ENCODE measurements at places on chromosomes 13 and 19.

- no peak for DNase-seq
These were observed 251.8 kb downstream of the UQCRFS1 start for GRCh38 chr19:28960986-28961705.

DNA sequence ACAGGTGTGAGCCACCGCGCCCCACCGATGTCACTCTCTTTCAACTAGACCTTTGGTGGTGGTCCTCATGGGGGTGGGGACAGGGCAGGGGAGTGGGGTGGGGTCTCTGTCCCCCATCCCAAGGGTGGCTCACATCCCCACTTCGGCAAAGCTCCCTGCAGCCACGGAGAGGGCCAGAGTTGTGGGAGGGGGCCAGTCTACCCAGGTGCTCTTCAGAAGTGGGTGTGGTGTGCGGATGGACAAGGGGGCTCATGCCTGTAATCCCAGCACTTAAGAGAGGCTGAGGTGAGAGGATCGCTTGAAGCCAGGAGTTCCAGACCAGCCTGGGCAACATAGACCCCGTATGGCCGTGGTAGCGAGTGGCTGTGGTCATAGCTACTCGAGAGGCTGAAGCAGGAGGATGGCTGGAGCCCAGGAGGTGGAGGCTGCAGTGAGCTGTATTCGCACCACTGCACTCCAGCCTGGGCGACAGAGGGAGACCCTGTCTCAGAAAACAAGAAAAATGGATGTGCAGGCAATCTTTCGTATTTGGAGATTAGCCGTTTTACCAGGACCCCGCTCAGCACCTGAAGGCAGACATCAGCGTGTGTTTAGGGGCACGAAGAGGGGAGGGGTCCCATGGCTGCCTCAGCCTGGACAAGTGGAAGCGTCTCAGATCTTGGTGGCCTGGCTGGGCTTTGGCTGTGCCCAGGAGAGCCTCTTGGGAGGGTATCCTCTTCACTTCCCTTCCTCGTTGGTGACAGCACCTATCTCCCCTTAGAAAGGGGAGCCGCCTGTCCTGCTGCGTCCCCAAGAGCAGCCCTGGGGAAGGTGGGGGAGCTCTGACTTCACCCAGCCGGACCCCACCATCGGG is 846 bp downstream of the TGFBR3L start:
- no peak for DNase-seq

- DNase-seq: no peak
These were observed 6.5 kb downstream of the INSR start for GRCh38 chr19:7287722-7288121.

GRCh38 chr13:39448834-39449233 is 154.2 kb downstream of the LHFPL6 start:
- DNase-seq: no peak

DNA sequence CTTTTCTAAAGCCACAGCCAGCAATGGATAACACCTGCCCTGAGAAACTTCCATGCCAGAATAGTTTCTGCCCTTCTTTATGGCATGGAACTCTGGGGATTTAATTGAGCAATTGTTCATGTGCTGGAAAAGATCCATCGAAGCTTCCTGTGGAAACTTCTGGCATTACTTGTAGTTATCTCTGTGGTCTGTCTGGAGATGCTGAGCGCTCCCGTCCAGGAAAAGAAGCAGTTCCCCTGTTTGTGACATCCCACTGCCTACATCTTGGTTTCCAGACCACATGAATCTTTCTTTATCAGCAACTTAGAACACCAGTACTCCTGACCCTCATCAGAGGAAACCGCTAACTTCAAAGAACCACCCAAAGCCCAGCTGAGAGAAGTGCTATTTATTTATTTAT is 24.6 kb downstream of the FLT1 start:
- no peak for DNase-seq

DNA sequence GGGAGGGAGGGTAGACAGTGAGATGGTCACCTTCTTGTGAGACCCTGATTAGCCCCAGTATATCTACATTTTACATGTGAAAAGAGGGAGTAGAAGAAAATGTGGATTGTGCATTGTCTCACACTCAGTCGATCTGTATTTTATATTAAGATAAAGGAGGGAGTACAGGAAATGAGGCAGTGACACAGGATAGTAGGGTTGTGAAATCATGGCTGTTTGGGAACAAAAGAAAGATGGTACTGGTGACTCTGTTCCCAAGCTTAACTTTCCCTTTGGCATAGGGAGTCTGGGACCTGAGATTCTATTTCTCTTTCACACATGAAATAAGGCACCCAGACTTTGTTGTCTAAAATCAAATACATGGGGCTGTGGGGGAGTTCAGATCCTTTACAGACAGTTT is 194.7 kb downstream of the ABCC4 start:
- DNase-seq: no peak

- DNase-seq: no peak
These were observed 35.5 kb downstream of the AP1M1 start for GRCh38 chr19:16233081-16233776.

DNA sequence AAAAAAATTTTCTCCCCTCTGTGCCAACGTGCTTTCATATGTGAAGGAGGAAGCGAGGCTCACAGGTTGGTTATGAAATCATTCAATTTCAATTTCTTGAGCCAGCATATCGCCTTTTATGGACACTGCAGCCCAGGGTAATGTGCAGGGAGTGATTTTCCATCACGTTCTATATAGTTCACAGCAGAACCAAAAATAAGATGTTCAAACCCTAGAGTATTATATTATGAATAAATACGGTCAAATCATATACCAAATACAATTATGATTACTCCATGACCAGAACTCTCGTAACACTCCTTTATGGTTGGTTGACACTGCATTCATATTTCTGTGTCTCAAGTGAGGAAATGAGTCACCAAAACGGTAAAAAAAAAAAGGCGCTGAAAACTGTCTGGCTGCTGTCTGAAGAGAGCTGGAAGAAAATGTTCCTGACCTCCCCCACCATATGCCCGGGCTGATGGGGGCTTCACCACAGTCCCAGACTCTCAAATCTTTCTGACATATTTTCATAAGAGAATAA is 75.8 kb upstream of the UBAC2 start:
- no peak for DNase-seq

DNA sequence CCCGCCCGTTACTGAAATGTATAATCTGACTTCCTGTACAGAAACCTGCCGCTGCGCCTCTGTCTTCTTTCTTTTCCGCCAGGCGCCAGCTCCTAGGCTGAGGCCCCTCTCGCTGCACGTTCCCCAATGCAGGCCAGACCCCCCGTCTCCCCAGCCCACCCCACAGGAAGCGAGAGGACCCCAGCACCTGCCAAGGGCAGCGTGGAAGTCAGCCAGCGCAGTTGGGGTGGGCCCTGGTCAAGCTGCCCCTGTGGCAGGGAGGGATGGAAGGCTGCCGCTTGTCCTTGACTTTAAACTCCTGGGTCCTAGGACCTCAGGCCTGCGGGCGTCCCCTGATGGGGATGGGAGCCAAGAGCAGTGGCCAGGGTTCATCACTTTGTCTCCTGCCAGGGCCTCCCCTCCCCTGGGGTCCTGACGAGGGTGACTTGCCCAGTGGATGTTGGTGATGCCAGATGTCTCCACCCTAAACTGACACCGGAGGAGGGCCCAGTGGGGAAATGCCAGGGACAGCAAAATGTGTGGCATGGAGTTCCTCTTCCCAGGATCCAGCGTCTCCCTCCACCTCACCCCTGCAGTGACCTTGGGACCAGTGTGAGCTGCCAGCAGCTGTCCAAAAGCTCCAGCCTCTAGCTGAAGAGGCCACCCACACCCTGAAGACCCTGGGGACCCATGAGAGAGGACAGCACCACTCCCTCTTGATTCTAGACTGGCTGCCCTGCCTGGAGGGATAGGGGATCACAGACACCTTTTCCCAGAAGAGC is 8.5 kb upstream of the MARCHF2 start:
- DNase-seq: no peak

GRCh38 chr13:24281188-24282008 is 28.0 kb upstream of the C1QTNF9 start:
- DNase-seq: no peak

GRCh38 chr13:37618554-37618953 is 20.0 kb upstream of the POSTN start:
- DNase-seq: no peak

DNA sequence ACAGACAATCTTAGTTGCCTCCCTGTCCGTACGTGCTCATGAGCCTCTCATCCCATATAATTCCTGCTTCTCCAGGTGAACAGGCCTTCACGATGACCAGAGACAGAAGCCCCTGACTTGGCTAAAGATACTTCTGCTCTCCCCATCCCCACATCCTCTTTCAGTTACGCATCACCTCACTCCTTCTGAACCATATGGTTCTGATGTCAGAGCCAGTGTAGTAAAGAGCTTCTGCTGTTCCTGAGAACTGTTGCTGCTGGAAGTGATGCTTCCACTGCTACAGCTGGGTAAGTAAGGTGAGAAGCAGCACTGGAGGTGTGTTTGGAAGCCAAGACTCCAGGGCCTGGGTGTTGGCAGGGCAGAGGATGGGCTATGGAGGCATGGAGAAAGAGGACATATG is 12.9 kb downstream of the SIGLECL1 start:
- no peak for DNase-seq

GRCh38 chr13:34943436-34944273 is 1.6 kb downstream of the NBEA start:
- DNase-seq: no peak

DNA sequence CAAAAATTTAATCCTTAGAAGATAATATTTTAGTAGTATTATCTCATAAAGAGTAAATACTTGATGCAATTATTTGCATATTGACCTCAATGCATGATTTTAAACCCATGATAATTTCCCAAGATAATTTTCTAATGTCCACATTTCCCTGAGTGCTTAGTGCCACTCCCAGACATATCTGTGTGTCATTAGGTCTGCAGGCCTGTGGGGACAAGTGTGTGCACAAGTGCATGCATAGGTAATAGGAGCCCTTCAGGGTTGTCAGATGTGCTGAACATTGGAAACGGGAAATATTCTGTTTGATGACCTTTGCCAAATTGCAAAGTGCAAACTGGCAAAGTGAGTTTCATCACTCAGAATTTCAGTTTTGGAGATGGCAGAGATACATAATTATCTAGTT is 369.9 kb downstream of the KLF5 start:
- DNase-seq: no peak

DNA sequence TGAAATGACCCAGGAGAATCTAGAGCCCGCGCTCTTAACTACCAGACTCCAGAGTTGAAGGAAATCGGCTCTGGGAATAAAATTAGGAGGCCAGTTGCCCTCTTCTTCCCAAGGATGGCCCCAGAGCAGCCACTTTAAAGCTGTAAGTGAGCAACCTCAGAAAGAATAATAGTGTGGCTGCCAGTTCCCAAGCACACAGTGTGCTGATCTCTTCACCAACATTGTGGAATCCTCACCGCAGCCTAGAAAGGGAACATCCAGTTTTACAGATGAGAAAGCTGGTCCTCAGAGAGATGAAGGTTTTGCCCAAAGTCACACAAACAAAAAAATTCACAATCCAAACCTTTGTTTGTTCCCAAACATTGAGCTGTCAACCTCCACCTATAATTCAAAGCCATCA is 39.6 kb downstream of the HSPH1 start:
- no peak for DNase-seq

GRCh38 chr13:27834095-27834494 is 41.8 kb downstream of the GSX1 start:
- no peak for DNase-seq

GRCh38 chr13:40290758-40291157 is 375.7 kb downstream of the FOXO1 start:
- DNase-seq: no peak

- DNase-seq: no peak
These were observed 257.7 kb downstream of the SPRY2 start for GRCh38 chr13:80083081-80083852.

GRCh38 chr19:46503848-46504453 is 8.3 kb upstream of the PNMA8B start:
- no peak for DNase-seq

- DNase-seq: peak; percentile 88
These were observed 35.8 kb downstream of the RNF6 start for GRCh38 chr13:26186118-26186870.

- no peak for DNase-seq
These were observed 391.0 kb downstream of the LMO7 start for GRCh38 chr13:76027131-76027530.

DNA sequence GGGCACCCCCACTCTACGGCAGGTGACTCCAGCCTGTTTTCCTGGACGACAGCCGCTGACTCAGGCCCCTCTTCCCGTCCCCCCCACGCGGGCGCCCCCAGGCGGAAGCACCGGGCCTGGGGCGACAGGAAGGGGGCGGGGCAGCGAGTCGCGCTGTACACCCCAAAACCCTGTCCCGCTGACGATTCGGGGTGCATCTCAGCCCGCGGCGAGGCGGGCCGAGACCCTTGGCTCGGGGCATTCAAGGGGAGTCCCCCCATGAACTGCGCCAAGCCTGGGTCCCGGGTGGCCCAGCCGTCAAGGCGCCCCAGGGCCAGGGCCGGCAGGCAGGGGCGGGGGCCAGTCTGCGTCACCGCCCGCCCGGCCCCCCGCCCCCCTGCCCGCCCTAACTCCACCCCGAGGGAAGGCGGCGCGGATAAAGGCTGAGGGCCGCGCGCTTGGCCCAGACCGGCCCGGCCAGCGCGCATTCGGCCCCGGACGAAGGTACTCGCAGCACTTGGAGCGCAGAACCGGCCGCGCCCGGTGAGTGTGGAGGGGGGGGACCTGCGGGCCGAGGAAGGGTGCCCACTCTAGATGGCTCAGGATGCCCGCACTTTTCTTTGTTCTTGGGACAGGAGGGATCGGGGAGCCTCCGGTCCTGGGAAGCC is at the start of gene MIDN:
MIDN (plus strand) TSS at position 445 of the 647 bp plus-strand sequence. CDS start 1,714 bp downstream, outside the sequence.
- peak; percentile 64 for DNase-seq

- DNase-seq: peak; percentile 51
These were observed at the start of gene SLC25A23 for GRCh38 chr19:6459262-6460098. Gene SLC25A23 (minus strand): TSS chr19:6459792. CDS start chr19:6459628, 164 bp downstream.

DNA sequence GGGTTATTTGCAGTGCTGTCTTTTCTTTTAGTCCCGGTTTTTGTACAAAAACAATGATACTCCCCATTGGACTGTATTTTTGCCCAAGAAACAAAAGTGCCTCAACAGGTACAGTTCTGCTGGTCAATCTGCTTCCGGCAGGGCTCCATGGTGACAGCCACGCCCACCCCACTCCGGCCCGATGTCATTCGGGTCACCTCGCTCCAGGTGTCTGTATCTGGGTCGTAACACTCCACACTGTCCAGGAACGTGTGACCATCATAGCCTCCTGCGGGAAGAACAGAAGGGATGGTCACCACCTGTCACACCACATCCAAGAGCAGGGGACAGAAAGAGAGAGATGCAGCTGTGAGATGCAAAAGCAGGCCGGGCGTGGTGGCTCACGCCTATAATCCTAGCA is 16.6 kb downstream of the KEAP1 start:
- DNase-seq: no peak

- no peak for DNase-seq
These were observed 10.7 kb upstream of the SPACA4 start for GRCh38 chr19:48595833-48596232.

GRCh38 chr19:4220188-4220587 is 9.1 kb upstream of the EBI3 start:
- DNase-seq: no peak

Data from activated CD4-positive, alpha-beta T cell treated with anti-CD3 and anti-CD28 coated beads, Interleukin-2, amount 50 U/mL, for 1 hour (primary cell).